ENCODE measurements at places on chromosomes 7 and 10.

- DNase-seq = no peak
Measured at GRCh38 chr10:79093658-79094411, 25.1 kb downstream of the ZMIZ1 start.

DNA sequence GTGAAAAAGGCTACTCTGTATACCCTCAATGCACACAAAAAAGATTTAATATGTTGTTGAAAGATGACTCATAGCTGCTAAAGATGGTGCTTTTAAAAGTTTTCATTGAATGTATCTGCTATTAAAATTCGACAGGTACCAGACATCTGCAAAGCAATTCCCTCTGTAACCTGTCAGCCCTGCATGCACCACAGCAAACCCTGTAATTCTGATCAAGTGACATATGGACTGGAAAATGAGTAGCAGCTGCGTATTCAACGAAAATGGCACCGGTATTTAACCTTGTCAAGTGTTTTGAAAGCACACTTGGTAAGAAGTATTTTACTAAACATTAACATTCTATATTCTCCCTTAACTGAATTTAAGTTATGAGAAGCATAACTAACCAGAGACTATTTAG is 58.2 kb upstream of the PTPRN2 start:
- no peak for DNase-seq

GRCh38 chr7:38476764-38477163 is 154.4 kb downstream of the AMPH start:
- DNase-seq = no peak

DNA sequence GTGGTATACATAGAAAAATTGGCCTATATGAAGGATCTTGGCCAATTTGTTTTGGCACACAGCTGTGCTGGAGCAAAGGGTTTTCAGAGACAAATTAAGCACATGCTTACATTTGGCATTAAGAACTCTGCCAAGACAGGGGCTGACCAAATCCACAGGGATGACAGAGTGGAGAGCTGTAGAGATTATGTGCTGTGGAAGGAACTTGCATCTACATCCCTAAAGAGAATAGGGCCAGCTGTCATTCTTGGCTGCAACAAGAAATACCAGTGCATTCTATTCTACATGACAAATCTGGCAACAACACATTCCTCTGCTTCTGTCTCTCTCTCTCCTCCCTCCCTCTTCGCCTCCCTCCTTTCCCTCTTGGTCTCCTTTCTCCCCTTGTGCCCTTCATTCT is 75.6 kb downstream of the POM121L12 start:
- no peak for DNase-seq

GRCh38 chr7:39921506-39922175 is 28.4 kb upstream of the CDK13 start:
- no peak for DNase-seq

- DNase-seq = no peak
Measured at GRCh38 chr7:35869810-35870209, 69.0 kb downstream of the SEPTIN7 start.

DNA sequence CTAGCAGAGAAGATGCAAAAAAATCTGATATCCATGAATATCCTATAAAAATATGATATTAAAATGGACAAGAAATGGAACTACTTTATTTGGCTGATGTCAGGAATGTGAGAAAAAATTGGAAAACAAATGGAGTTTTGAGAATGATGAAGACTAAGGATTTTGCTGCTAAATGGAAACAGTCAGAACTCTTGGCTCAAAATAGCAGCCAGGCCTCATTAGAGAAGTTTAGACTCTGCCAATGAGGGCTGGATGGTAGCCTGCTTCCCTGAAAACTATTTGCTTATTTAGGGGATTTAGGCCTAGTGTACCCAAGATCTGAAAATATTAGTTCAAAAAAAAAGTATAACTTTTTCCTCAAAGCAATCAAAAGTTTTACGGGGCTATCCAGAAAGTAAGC is 458.5 kb downstream of the TFEC start:
- DNase-seq = no peak

- DNase-seq = no peak
Measured at GRCh38 chr7:133778472-133778871, 348.7 kb upstream of the LRGUK start.

DNA sequence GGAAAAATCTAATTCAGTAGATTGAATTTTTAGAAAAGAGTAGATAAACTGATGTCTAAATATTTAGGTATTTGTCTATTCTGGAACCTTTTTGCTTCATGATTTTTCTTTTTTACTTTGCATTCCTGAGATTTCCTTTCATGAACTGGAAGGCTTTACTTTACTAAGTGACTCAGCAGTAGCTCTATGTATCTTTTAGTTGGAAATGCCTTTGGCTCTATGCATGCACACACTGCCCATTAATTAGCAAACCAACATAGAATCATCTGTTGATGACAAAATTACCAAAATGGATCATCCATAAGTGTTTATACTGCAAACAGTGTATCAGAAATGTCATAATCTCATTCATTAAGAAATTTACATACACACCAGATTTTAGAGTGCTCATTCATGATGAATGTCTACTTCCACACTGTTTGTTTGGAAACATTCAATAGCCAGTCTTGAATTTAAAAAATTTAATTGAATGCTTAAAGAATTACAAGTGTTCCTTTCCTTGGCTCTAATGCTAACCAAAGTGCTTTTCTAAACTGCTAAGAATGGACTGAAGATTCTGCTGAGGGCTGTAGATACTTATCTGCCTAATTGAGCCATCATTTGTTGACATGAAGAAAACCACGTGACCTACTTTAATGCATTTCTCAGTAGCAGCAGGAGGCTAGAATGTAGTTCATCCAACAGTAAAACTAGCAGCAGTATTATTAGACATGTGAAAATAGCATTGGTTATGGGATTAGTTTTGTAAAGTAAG is 282.0 kb downstream of the ADK start:
- no peak for DNase-seq

All from stimulated activated naive CD4-positive, alpha-beta T cell treated with Interleukin-2 at 50 U/mL for 16 hours (primary cell).